ENCODE measurements at places on chromosomes 12 and 14. TPM values are rescaled to one million over a fixed set of nuclear protein-coding genes. Genes with fewer than 3 reads are reported as not detected.

DNAJC22 gene
- total RNA-seq: 1.6 TPM

NGB gene
- total RNA-seq: not detected

HECTD1 gene
- total RNA-seq: 380 TPM

TOMM20L gene
- not detected for total RNA-seq

CLEC1B gene
- not detected for total RNA-seq

CAPZA3 gene
- total RNA-seq: not detected

NYNRIN gene
- 45.1 TPM for total RNA-seq

FOXN4 gene
- not detected for total RNA-seq

KDM2B gene
- total RNA-seq: 29.8 TPM

TMPRSS12 gene
- not detected for total RNA-seq

PTPN21 gene
- 10.3 TPM for total RNA-seq

CYP46A1 gene
- 0.36 TPM for total RNA-seq

KRT72 gene
- not detected for total RNA-seq

KIF26A gene
- not detected for total RNA-seq

FAM186B gene
- 2.7 TPM for total RNA-seq

DPPA3 gene
- total RNA-seq: not detected

ESPL1 gene
- 1.5 TPM for total RNA-seq

FAM222A gene
- total RNA-seq: 0.54 TPM

CNTN1 gene
- total RNA-seq: 0.27 TPM

TRPV4 gene
- 0.25 TPM for total RNA-seq

TNFAIP2 gene
- 44.5 TPM for total RNA-seq

TSPAN11 gene
- 2.0 TPM for total RNA-seq

PLEKHG7 gene
- not detected for total RNA-seq

SARNP gene
- total RNA-seq: 165 TPM

CACNA2D4 gene
- 0.27 TPM for total RNA-seq

CCDC175 gene
- total RNA-seq: not detected

ANKS1B gene
- 47.0 TPM for total RNA-seq

ENO2 gene
- 8.7 TPM for total RNA-seq

ACADS gene
- total RNA-seq: 7.5 TPM

SMCO2 gene
- total RNA-seq: not detected

TMEM260 gene
- total RNA-seq: 6.4 TPM

NRL gene
- 4.1 TPM for total RNA-seq

LIN7A gene
- 6.6 TPM for total RNA-seq

HOXC12 gene
- not detected for total RNA-seq

IL22 gene
- total RNA-seq: not detected

MGP gene
- total RNA-seq: 223 TPM

PEBP1 gene
- 163 TPM for total RNA-seq

PIK3C2G gene
- total RNA-seq: 0.09 TPM

KRT6A gene
- total RNA-seq: not detected

TMEM229B gene
- 0.81 TPM for total RNA-seq

RNASE3 gene
- total RNA-seq: not detected

MDGA2 gene
- total RNA-seq: not detected

ST8SIA1 gene
- 4.6 TPM for total RNA-seq

CDC42BPB gene
- total RNA-seq: 78.4 TPM

TUNAR gene
- total RNA-seq: not detected

CCDC85C gene
- total RNA-seq: 2.9 TPM

POTEM gene
- not detected for total RNA-seq

KRT78 gene
- total RNA-seq: not detected

KRT5 gene
- not detected for total RNA-seq

PA2G4 gene
- 102 TPM for total RNA-seq

CPNE6 gene
- total RNA-seq: not detected

ZDHHC22 gene
- not detected for total RNA-seq

FOXG1 gene
- not detected for total RNA-seq

PAH gene
- not detected for total RNA-seq

OVCH1 gene
- total RNA-seq: 0.27 TPM

NFATC4 gene
- 77.9 TPM for total RNA-seq

KERA gene
- total RNA-seq: not detected

SBNO1 gene
- 70.6 TPM for total RNA-seq

All from fibroblast of the aortic adventitia (primary cell).